ENCODE measurements at places on chromosomes 13 and 19.

- DNase-seq = no peak
These were observed 10.9 kb upstream of the GAS6 start for GRCh38 chr13:113874579-113875428.

- DNase-seq = no peak
These were observed 153.2 kb upstream of the SOX1 start for GRCh38 chr13:111913761-111914140.

- DNase-seq = no peak
These were observed 32.9 kb upstream of the KCTD15 start for GRCh38 chr19:33763633-33764371.

DNA sequence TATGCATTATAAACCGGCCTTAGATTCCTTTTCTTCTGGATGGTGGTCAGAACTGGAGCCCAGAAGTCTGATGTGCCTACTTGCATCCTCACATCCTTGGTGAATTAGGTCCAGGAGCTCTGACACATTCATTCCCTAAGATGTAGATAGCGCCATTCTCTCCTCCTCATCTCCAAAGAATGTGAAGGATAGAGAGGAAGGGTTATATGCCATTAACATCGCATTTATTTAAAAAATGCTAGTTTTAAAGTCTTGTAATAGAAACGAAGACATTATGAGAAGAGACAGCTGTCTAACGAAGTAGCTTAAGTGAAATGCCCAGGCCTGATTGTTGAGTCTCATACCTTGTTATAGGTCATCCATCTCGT, 9.7 kb downstream of the MBNL2 start:
- no peak for DNase-seq

DNA sequence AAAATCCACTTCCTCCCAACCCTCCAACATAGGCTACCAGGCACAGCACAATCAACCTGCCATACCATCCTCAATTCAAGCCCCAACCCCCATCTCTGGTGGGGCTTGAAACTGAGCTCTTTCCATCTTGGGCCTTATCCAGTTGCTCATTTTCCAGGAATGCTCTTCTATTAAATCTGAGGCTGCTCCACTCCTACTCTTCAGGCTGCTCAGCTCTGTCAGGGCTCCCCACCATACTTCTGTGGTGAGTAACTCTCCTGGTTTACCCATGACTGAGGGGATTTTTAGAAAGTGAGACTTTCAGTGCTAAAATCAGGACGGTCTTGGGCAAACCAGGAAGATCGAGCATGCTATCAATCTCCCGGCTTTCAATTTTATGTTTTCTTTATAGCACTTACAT, 512.8 kb downstream of the LMO7 start:
- DNase-seq = no peak

DNA sequence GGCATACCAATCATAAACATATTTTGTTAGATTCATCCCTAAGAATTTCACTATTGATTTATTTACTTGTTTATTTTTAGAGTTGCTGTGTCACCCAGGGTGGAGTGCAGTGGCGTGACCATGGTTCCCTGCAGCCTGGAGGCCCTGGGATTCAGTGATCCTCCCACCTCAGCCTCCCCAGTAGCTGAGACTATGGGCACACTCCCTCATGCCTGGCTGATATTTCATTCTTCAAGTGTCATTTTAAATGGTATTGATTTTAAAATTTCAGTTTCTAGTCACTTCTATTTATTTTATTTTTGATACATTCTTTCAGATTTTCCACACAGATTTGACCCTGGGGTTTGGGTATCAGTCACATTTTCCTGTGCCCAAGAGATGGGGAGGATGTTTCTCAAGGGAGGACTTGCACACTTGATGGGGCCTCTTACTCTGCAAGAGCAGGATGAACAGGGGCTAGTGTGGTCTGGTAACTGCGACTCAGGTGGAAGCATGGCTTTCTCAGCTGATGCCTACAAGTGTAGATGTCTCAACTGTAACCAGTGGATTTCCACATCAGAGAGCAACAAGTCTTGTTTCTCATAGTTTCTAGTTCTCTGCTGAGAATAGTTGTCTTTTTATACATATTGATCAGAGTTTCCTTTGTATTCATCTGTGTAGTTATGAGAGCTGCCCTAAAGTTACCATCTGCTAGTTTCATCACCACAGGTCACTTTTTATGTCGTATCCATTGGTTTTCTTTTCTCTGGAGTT, 40.2 kb downstream of the CCNE1 start:
- DNase-seq = no peak

DNA sequence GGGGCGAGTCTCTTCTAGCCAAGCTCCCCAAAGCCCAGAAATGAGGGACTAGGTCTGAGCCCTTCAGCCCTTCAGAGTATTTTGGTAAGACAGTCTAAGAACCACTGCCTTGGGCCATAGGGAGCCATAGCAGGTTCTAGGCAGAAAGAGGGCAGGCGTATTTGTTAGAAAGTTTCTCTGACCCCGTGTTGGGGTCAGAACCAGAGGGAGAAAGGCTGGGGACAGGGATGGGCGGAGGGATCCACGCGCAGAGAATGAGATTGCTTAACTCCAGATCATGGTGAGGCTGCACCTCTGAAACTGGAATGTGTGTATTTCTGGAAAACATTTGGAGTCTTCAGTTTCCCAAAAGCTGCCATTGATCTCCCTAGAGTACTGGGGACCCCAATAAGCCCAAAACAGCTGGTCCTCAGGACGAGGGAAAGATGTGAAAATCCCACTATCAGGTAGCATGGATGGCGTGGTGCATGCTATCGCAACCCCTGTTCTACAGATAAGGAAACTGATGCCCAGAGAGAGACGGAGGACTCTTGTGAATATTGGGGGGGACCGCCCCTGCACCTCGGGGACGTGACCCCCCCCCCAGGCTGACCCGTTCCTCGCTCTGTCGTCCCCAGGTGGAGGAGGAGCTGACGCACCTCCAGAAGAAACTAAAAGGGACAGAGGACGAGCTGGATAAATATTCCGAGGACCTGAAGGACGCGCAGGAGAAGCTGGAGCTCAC, 703 bp upstream of the TPM4 start:
- DNase-seq = no peak

DNA sequence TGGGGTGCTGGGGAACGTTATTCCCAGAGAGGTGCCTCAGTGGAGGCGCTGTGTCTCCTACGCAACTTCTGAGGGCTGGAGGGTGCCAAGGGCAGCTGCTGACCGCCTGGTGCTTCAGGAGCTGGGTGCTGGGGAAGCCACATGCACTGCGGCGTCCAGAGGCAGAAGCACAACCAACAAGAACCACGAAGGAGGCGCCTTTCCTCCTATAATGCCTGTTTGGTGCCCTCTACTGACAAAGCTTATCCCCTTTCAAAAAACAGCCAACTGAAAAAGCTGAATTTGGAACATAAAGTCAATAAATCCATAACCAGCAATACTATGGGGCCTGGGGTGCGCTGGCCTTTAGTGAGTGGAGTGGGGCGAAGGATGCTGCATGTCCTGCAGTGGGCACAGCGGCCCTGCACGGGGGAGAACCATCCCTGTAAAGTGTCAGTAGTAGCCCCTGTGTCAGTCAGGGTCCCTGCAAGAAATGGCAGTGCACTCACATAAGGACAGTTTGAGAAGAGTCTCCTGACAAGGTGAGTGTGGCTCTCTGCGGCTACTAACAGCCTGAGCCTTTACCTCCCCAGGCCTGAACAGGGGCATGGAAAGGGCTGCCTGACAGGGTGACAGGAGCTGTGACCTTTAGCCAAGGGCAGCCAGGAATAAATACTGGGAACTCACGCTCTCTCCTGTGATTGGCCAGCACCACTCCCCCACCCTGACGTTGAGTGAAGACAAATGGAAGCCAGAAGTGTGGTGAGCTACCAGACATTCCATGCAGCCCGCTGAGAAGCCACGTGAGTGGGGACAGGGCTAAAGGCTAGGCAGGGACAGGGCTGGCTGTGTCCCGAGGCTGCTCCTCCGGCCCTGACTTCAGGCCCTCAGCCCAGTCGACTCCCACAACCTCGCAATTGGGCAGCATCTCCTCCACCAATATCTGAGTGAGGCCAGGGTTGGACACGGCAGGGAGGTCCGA, 4.5 kb upstream of the B3GNT8 start:
- DNase-seq = no peak

DNA sequence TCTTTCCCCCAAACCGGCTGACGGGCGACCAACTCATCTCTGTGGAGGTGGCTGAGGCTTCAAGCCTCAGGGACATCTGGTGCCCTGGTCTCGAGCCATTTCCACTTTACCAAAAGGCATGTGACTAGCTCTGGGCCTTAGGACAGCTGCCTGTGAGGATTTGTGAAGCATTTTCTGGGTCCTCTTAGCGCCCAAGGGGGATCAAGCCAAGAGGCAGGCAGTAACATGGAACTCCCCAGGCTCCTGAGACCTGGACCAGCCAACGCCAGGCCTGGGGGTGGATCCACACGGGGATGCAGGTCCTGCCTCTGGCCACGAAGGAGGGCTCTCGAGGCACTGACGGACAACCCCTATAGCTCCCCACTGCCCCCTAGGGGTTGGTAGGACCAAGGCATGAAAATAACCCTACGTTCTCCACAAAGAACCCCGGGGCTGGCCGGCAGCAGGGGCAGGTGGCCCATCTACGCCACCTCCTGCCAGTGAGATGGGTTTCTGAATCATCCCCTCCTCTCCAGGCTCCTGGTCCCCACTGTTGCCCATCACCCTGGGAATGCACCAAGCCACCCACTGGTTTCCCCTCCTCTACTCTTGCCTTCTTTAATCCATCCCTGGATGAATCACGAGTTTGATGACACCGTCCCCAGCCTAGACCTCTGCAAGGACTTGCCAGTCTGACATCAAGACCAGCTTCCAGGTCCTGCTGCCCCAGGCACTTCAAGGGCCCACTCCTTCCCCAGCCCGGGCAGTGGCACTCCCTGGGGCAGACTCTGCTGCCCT, 7.0 kb upstream of the MYDGF start:
- no peak for DNase-seq

DNA sequence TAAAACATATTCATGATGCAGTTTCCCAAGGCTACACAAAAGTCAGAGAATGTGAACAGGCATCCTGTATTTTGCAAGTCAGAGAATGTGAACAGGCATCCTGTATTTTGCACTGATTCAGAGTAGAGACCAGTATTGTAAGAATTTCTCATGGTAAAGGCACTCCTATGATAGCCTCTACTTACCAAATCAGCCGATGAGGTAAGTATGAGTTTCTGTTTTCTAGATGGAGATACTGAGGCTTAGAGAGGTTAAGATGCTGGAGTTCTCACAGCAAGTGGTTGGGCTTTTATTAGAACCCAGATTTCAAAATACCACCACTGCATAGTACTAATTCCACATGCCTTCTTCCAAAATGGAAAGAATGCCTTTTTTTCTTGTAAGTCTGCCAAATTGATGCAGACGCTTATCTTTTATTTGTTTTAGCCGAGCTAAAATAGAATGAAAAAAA, 12.3 kb downstream of the TPT1 start:
- no peak for DNase-seq

DNA sequence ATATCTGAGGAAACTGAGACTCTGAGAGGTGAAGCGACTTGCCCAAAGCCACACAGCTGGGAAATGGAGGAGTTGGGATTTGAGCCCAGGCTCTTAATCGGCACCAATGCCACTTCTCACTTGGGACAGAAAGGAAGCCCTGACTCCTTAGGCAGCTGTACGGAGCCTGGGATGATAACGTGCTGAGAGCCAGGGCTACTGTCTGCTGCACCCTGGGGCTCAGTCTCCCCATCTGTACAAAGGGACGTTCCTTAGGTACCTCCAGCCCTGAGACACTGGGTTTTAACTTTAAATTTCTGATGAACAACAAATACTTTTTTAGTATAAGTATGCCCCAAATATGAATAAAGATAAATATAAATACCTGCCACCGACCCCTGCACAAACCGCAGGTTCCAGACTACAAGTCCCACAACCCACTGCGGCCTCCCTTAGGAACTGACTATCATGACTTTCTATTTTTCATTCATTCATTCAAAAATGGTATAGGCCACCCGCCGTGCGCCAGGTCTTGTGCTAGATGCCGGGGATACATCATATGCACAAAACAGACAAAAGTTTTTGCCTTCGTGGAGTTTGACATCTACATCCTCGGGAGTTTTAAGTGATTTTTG, 776 bp upstream of the NCLN start:
- peak; percentile 39 for DNase-seq

DNA sequence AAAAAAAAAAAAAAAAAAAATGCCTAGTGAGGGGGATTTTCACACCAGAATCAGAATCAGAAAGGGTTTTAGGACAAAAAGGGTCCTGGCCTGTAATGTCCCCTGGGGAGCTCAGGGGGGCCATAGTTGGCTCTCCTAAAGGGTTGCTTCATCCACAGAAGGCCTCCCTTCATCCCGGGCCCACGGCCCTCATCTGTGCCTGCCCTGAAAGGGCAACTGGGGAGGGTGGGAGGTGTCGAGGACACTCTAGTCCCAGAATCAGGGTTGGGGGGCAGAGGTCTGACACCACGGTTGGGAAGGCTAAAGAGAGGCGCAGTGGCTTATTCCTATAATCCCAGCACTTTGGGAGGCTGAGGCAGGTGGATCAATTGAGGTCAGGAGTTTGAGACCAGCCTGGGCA, 22.5 kb upstream of the ZNRF4 start:
- DNase-seq = no peak

GRCh38 chr19:10976131-10976892, 15.5 kb downstream of the SMARCA4 start:
- DNase-seq = no peak

- DNase-seq = no peak
These were observed 105.7 kb upstream of the RAP2A start for GRCh38 chr13:97328222-97328790.

GRCh38 chr19:54207983-54208783, 7.5 kb downstream of the RPS9 start:
- DNase-seq = no peak

DNA sequence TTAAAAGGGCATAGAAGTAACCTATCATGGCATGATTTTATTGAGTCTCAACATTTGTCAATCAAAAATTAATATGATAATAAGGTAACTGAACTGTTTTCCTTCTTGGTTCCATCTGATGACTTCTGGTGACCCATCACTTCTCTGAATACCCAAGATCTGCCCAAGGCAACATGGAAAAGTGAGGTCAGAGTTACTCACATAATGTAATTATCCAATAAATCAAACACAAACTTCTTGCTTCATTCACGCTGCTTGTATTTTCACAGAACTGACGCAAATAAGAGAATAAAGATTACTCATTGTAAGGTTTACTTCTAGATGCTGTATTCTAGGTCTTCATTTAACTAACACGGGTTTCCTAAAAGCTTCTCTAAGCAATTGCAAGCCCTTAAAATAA, 361.6 kb downstream of the RBM26 start:
- DNase-seq = no peak

GRCh38 chr13:77184455-77184854, 142.4 kb downstream of the MYCBP2 start:
- peak; percentile 70 for DNase-seq

GRCh38 chr19:19526581-19527370, 1.9 kb upstream of the YJEFN3 start:
- DNase-seq = no peak

DNA sequence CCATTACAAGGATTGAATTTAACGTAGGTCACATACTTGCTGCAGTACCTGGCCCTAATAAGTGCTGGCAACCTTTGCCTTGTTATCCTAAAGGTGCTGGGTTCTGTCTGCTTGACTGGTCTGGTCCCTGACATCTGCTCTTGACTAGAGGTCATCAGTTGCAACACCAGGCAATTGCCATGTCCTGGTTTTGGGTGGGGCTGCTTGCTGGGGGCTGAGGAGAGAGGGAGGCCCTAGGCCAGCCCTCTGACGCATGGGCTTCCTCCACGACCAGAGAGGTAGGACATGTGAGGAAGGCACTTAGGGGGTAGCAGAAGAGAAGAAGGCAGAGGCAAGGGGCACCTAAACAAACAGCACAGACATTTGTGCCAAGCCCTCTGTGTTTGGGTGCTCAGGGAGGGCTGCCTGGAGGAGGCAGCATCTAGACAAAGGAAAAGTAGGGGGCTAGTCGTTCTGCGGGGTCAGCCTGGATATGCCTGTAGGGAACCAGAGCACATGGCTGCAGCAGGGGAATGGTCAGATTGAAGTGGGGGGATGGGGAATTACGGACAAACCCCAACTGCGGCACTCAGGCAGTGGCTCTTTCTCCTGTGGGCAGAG, 21.7 kb downstream of the VSTM2B start:
- no peak for DNase-seq

Data from T-helper 1 cell (primary cell).